ENCODE measurements at places on chromosomes 4 and X. TPM values are rescaled to one million over a fixed set of nuclear protein-coding genes. Genes with fewer than 3 reads are reported as not detected.

GRCh38 chr4:128718768-128719167 is 90.7 kb upstream of the JADE1 start:
- DNase-seq, result no peak

DNA sequence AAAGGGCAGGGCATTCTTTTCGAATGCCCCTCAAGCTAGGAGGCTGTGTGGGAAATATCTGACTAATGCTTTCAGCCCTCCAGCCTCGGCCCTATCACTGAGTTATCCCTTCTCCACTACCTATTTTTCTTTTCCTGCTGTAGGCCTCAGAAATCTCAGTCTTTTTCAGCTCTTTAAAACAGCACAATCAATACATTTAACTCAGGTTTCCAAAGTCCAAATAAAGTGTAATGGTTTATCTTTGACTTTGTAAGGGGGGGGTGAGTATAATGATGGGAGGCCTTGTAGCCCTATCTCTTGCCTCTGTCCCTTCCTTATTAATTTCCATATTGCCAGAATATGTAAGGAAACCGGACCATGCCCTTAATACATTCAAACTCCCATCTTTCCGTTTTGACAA is 1.6 kb upstream of the WNK3 start:
- no peak for DNase-seq

- DNase-seq, result no peak
Measured at GRCh38 chrX:21955403-21956189, 15.1 kb downstream of the SMS start.

GRCh38 chrX:133568109-133568508 is 152.8 kb upstream of the GPC4 start:
- no peak for DNase-seq

DNA sequence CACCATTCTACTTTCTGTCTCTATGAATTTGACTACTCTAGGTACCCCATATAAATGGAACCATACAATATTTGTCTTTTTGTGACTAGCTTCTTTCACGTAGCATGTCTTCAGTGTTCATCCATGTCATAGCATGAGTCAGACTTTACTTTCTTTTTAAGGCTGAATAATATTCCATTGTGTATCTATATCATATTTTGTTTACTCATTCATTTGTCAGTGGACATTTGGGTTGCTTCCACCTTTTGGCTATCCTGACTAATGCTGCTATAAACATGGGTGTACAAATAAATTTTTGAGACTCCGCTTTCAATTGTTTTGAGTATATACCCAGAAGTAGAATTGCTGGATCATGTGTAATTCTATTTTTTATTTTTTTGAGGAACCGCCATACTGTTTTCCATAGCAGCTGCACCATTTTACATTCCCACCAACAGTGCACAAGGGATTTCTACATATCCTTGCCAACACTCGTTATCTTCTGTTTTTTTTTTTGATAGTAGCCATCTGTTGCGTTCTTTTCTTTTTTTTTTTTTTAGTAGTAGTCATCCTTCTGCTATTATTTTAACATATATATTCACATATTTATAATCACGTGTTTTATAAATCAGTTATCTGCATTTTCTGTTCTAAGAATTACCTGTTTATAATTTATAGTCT is 158.0 kb upstream of the MED14 start:
- DNase-seq, result no peak

- DNase-seq, result no peak
Measured at GRCh38 chrX:119948381-119948780, 4.8 kb upstream of the NKAP start.

DNA sequence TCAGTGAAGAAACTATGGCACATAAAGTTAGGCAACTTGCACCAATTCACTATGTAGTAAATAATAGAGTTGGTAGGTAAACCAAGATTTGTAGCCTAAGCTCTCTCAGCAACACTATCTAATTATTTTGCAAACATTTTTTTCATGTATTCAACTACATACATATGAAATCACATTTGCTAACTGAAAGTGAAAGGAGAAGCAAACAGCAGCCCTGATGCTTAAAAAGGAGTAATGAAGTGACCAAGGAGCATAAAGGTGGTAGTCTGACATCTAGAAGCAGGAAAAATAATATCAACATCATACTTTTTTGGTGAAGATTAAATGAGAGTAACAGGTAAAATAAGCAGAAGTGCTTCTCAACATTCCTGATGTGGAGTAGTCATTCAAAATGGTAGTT is 603.7 kb downstream of the GRXCR1 start:
- no peak for DNase-seq

DNA sequence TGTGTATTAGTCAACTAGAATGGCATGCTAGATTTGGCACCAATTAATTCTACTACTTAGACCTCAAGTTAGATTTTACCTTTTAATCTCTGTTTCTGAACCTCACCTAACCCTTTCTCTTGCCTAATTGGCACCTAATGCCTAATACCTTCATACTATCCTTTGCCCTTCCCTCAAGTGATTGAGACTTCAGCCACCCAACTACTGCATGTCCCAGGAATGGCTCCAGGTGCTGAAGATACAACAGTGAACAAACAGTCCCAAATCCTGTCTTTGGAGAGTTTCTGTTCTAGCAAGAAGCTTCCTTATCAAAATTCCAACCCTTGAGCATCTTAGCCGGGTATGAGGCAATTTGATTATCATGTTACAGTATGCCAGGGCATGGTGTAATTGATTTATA is 139.9 kb downstream of the CPE start:
- no peak for DNase-seq

DNA sequence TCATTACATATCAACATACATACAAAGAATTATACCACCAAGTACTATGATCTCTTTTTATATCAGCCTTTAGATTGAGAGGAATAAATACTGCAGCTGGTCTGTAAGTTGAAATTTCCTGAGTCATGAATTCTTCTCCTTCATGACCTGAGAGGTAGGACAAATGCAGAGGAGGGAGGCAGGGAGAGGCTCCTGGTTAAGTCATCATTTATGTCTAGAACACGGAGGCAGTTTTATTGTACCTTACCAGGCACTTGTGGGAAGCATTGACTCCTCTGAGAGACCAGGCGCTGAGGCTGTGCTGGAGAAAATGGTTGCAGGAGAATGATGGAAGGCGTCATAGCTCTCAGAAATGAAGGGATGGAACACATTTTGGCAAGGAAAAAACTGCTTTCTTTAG is 12.5 kb upstream of the CASK start:
- no peak for DNase-seq

- no peak for DNase-seq
Measured at GRCh38 chrX:70001269-70001668, 48.5 kb downstream of the AWAT2 start.

DNA sequence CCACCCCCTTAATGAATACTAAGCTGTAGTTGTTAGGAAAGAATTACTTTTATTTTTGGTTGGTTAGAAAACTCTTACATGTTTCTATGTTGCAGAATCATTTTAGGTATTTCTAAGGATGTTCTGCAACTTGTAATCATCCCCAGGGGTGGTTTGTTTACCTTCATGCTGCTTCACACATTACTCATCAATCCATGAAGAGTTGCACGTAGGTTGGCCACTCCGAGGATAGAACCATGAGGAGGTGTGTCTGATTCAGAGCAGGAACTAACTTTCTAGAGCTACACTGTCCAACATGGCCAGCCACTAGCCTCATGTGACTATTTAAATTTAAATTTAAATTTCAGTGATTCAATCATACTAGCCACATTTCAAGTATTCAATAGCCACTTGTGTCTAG is 127.2 kb upstream of the FRMPD4 start:
- DNase-seq, result no peak

DNA sequence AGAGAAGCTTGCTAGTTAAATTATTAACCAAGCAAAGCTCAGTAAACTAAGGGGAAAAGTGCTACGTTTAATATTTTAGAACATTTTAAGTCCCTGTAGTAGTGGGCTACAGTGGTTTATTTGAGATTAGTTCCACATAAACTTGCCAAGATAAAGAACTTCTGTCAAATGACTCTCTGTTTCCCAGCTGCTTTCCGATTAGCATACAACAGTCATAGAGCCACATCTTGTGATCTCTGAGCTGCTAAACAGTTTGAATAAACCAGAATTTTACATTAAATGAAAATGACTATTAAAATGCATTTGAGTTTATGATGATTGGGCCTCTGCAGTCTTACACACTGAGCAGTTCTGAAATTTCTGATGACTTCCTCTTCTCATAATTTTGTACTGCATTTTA is 568.5 kb downstream of the IQCM start:
- DNase-seq, result no peak

H2BW2 gene
- polyA plus RNA-seq, result not detected

UGT2B10 gene
- polyA plus RNA-seq, result 91.0 TPM

SEPTIN11 gene
- 19.8 TPM for polyA plus RNA-seq

SRPX gene
- 0.13 TPM for polyA plus RNA-seq

AKAP4 gene
- polyA plus RNA-seq, result not detected

SSX2 gene
- polyA plus RNA-seq, result not detected

MAP7D2 gene
- 9.6 TPM for polyA plus RNA-seq
